ENCODE measurements at places on chromosomes 13 and 19.
A peak's percentile ranks its signal among the peaks of the same experiment; 100 is the strongest.

DNA sequence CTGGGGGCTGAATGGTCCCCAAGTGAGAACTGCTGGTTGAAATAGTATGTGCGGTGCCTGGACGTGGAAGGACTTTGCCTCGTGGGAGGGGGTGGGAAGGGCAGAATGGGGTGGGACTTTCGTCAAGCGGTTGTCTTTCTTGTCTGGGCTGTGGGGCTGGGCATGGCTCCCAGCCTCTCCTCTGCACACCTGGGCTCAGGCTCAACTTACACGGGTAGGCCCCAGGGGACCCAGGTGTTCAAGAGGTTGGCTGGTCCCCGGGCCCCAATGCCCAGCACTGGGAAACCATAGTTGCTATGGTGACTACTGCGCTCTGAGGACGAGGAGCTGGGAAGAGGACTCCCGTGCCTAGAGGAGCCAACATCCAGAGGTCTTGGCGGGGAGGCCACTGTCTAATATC lies 7.3 kb downstream of the NWD1 start:
- no peak for DNase-seq

- DNase-seq = peak; percentile 71
Observed at GRCh38 chr19:52922841-52923777, at the start of gene ZNF888. TSS of gene ZNF888 (minus strand) at chr19:52923428. CDS start at chr19:52917873, 5,555 bp downstream.

- no peak for DNase-seq
Observed at GRCh38 chr13:91601807-91602206, 203.4 kb downstream of the GPC5 start.

DNA sequence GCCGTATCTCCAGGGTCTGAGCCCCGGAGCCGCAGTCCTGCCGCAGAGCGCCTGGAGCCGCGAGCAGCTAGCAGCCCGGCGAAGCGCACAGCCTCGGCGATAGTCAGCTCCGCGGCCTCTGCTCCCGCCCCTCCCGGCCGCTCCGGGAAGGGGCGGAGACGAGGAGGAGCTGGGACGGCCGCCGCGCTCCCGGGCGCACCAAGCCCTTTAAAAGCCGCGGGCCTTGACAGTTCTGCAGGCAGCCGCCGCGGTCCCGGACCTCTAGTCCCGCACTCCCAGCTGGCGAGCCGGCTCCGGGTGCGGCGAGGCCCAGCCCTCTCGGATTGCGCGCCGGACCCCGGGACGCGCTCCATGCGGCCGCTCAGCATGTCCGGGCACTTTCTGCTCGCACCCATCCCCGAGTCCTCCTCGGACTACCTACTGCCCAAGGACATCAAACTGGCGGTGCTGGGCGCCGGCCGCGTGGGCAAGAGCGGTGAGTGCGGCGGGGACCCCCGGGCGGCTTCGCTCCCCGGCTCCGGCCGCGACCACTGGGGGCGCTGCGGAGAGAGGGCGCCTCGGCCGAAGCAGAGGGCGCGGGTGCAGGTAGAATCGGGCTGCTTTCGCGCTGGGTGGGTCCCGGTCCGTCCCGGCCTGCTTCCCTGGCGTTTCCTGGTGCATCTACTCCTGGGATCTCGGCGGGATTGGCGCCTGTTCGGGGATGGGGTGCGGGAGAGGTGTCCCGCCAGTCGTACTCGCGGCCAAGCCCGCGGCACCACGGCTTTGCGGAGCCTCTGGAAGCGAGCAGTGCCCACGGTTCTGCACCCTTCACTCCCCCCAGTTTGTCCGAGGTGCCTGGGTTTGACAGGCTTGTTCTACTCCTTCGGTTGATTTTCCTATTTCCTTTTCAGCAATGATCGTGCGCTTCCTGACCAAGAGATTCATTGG lies at the start of gene RASL11A:
Gene RASL11A, plus strand, starts transcription at position 237 of the 927 bp plus-strand sequence. Its CDS starts 115 bp downstream, at position 352.
- DNase-seq = peak; percentile 65

DNA sequence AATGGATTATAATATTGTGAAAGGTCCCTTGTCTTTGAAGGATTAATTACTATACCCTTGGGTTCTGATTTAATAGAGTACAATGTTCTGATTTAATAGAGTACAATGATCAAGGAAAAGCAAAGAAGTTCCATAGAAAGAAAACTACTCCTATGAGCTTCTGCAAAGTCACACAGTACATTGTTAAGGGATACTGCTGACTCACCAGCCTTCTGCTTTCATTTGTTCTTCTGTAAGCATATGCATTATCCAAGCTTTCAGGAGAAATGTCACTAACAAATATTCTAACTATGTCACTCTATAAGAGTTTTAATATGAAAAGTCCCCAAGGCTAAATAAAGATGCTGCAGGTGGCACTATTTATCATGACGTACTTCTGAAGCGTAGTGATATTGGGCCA lies 396.7 kb downstream of the RFC3 start:
- DNase-seq = no peak

- DNase-seq = peak; percentile 22
Observed at GRCh38 chr13:24161010-24161775, 673 bp downstream of the SPATA13 start.

DNA sequence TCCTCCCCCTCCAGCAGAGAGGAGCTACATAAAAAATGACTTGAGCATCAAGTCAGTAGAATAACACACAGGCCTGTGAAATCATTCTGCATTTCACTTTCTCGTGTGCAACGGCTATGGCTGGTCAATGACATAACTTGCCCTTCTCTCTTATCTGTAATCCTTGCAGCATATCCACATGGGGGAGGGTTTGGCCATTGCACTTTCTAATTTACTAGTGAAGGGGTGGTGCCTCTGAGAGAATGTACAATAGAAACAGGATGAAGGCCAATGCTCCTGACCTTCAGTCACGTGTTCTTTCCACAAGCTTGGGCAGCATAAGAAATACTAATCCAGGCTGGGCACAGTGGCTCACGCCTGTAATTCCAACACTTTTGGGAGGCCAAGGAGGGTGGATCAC lies 641.0 kb upstream of the ARGLU1 start:
- DNase-seq = no peak

GRCh38 chr19:13868663-13869062 lies 8.3 kb upstream of the NANOS3 start:
- no peak for DNase-seq

DNA sequence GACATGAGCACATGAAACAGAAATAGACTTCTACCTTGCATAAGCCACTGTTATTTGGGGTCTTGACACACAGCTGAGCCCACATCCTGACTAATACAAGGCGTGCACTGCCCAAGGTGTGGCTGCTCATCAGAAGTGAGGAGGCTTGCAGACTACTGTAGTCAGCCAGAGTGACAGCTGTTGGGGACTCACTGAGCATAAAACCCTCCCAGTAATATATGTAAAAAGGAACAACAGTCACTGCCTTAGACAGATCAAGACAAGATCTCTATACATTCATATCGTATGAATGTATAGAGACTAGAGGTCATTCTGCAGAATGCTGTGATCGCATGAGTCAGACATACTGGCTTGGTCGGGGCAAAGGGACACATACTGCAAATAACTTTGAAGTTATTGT lies 4.1 kb upstream of the C1QTNF9B start:
- no peak for DNase-seq

DNA sequence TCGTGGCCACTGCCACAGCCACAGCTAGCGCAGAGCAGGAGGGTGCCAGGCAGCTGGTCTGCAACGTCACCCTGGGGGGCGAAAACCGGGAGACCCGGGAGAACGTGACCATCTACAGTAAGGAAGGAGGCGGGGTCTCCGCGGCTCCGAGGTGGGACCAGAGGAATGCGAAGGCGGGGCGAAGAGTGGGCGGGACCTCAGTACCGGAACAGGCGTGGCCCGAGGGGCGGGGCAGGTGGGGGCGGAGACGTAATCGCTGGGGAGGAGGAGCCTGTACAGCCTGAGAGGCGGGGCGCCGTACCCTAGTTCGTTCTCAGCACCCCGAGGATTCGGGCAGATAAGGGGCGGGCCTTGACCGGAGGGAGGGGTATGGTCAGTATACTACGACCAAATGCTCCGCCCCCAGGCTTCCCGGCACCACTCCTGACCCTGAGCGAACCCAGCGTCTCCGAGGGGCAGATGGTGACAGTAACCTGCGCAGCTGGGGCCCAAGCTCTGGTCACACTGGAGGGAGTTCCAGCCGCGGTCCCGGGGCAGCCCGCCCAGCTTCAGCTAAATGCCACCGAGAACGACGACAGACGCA lies 2.5 kb downstream of the ICAM5 start:
- DNase-seq = peak; percentile 60

- no peak for DNase-seq
Observed at GRCh38 chr19:41096353-41096752, 8.1 kb downstream of the CYP2A13 start.

DNA sequence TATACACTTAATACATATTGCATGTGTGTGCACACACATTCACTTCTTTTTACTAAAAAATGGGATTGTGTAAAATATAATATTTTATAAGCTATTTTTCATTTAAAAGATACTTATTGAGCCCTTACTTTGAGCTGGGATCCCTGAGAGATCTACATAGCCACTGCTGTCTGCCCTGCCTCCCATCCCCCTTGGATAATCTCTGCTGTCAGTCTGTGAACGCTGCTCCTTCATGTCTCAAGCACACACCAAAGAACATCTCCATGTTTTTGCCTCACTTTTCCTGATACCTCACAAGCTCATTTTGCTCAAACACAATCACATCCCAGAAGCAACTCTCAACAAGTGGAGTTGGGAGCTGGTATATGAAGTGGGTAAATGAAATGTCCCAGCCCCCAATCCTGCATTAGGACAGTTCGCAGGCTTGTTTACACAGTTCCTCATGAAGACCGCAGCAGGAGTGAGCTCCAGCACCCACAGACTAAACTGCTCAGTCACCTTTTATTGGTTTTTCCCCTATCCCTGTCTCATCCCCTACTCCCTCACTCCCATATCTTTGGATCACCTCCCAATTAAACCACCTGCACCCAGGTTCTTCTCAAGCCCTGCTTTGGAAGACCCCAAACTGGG lies 108.3 kb upstream of the FRY start:
- DNase-seq = no peak

DNA sequence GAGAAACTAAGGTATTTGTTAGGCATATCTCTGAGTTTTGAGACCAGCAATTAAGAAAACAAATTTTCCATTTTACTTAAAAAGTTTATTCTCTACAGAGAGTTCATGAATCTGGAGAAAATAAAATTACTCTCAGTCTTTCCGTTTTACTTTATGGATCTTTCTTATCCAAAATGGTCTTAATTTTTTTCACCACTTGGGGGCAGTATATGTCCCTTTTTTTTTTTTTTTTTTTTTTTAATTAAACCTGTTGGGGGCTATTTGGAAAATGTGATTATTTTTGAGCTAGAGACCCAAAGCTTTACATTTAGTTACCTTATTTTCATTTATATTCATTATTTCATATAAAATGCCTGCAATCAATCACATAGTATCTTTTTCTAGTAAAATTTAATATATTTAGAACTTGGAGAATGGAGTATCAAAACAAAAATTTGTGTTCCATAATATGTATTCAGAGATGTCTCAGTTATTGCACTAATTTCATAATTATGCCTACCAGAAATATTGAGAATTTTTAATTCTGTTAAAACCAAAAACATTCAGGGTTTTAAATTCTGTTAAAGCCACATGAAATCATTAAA lies 27.1 kb downstream of the PIBF1 start:
- DNase-seq = no peak

DNA sequence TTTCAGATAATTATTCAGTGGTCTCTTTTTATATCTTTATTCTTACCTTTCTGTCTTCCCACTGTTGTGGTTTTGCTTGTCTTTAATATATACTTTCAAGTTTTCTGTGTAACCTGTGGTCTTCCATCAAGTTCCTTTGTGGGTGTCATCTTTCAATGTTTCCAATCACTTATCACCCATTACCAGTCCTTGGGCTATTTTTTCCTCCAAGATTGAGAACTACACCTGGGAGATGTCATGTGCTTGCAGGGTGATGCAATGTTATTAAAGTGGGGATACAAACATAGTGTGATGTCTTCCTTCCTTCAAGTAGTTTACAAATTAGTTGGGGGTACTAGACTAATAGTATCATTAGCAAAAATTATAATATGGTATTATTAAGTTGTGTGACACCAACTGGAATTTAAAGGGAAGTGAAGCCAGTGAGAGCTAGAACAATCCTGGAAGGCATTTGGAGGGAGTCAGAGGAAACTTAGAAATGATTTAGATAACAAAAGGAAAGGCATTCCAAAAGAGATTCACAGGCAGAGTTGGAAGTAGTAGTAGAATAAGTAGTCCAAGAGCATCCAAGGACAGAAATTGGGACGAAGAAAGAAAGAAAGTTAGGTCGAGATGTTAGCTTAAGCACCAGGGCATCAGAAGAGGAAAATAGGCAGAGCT lies 3.4 kb downstream of the FNDC3A start:
- no peak for DNase-seq

DNA sequence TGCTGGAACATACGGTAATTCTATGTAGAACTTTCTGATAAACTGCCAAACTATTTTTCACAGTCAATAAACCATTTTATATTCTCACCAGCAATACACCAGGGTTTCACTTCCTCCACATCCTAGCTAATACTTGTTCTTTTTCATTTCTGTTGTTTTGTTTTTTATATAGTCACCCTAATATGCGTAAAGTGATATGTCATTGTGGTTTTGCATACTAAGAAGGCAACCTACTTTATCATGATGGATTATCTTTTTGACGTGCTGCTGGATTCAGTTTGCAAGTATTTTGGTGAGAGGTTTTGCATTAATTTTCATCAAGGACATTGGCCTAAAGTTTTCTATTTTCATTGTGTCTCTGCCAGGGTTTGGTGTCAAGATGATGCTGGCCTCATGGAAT lies 1384.1 kb downstream of the UQCRFS1 start:
- no peak for DNase-seq

DNA sequence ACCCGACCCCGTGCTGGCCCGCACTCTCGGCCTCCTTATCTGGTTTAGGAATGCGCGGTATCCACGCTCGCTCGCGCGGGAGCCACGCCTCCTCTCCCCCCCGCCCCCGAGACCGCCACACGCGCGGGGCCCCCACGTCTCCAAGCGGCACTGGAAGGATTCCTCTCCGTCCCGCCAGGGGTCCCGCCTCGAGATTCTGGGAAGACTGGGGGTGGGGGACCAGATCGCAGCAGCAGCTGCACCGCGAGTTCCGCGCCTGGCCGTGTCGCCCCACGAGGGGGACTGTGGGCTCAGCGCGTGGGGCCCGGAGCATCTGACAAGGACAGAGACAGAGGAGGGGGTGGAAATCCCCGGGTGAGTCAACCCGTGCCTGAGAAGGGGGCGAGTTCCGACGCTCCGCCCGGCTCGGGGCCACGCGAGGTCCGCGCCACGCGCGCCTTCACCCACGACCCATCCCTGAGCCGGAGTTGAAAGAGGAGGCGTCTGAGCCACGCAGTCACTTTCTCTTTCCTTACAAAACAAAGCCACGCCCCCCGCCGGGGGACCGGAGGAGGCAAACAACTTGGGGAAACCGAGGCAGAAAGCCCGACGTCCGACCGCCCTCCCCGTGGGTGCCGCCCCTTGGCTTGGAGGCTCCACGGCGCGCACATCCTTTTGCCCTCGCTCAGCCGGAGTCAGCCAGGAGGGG lies 814 bp downstream of the S1PR2 start:
- peak; percentile 32 for DNase-seq

- DNase-seq = no peak
Observed at GRCh38 chr19:57648331-57649003, 15.5 kb downstream of the ZNF211 start.
